ENCODE measurements at places on chromosomes 3 and 15. TPM values are rescaled to one million over a fixed set of nuclear protein-coding genes. Genes with fewer than 3 reads are reported as not detected.

MASP1 gene
- total RNA-seq = 3.2 TPM

DNA sequence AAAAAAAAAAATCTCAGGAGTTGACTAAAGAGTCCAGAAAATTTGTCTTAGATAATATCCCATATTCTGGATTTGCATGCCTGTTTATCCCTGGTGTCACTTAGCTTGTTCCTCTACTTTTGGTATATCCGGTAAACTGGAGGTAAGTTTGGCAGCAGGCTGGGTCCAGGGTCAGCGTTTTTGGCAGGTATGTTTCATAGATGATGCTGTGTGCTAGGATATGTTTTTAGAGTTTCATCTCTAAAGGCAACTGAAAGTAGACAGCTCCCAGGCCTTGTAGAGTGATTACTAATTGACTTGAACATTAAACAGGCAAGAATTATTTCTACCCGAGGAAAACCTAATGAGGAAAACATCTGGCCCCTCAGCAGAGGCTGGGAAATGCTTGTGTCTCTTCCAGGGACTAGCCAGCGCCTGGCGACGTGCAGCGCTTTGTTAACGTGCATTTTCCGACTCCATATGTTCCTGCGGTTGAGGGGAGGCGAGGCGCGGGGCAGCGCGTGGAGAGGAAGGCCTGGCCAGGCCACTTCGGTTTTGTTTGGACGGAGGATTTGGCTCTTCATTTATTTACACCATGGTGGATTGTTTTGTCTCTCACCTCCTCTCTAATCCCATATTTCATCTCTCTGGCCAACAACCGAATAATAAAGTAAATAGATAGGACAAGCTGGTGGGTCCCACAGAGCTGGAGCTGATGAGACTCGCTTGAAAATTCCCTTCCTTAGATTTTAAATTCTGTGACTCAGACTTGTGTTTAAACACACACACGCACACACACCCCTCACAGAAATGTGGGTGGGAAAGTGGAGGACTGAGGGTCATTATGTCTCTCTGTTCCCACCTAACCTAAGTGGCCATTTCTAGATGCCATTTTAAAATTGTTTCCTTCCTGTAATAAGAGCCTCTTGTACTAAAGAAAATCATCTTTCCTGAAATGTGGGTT, 65.3 kb downstream of the ASB7 start:
- no peak for DNase-seq

DPPA4 gene
- 734 TPM for total RNA-seq

DNA sequence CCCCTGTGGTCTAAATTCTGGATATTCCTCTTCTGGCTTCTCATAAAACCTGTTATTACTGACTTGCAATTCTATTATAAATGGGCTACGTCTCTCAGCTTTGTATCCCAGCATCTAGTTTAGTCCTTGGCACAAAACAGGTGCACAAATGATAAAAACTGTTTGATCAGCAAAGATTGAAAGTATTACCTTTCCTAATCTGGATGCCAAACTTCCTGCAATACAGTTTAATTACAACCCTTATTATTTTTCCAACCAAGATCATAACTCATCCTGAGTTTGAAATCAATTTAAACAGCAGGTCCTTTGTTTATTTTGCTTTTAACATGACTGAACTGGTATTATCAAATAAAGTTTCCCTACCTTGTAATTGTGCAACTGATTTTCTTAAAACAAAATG, 132.6 kb downstream of the ATP1B3 start:
- no peak for DNase-seq

MAGEL2 gene
- 4.5 TPM for total RNA-seq

DNA sequence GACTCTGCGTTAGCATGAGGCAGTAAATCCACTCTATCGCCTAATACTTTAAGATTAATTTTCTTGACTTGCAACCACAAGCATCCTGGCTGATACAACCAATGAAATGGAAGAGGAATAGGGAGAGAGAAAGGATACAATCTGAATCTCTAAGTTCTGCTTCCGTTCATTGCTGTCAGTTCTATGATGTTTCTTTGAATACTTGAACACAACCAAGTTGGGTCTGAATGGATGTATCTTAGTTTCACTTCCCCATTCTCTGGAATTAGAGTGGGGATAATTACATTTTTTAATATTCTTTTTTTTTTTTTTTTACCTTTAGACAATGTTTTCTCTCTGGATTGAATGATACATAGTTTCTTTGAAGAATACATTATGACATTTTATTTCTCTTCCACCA, 22.9 kb downstream of the PDE8A start:
- DNase-seq = no peak

- no peak for DNase-seq
Measured at GRCh38 chr15:39079296-39079847, 501.5 kb upstream of the THBS1 start.

DNA sequence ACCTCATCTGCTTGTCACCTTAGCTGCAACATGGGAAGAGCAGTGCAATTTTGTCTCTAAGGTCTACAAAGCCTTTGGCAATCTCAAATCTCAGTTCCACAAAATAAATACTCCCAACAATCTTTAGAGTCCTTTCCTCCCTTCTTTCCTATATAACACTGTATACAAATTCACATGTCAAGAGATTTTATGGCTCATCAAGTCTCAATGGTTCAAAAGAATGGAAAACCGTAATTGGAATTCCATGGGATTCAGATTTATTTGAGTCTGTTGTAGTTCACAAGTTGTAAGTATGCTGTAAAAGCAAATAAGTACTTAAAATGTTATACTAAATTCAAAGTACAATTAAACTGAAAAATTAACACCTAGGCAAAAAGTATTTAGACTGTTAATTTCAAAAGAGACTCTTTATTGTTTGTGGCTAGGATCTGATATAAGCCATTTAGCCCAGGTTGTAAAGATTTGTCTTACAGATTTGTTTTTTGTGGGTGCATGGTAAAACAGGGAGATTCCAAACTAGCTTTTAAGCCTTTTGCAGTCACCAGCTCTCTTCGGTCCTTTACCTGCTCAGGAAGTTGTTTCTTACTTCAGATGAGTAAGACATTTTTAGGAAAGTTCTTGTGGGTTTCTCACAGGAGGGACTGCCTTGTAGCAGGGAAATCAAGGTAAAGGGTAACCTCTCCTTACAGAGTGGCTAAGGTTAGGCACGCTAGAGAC, 50.1 kb downstream of the CMSS1 start:
- no peak for DNase-seq

- no peak for DNase-seq
Measured at GRCh38 chr3:79845546-79845945, 77.7 kb upstream of the ROBO1 start.

- no peak for DNase-seq
Measured at GRCh38 chr3:33991673-33992072, 193.2 kb downstream of the PDCD6IP start.

GRCh38 chr3:173268781-173269180, 127.7 kb upstream of the SPATA16 start:
- no peak for DNase-seq

DNA sequence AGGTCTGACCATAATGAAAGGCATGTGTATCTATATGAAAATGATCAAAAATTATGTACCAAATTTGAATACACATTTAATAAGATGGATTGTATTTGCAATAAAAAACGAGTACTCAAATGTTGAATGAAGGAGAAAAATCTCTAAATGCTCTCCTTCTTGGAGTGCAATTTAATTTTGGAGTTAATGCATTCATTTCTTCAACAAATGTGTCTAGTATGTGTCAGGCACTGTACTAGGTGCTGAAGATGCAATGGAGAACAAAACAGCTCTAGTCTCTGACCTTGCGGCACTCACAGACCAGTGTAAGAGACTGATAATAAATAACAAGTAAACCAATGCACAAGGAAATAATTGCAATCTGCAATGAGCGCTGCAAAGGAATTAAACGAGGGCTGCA, 28.8 kb downstream of the CA12 start:
- no peak for DNase-seq

GRCh38 chr15:78223396-78224022, 10.9 kb downstream of the ACSBG1 start:
- DNase-seq = no peak

PRSS50 gene
- total RNA-seq = 0.47 TPM

- no peak for DNase-seq
Measured at GRCh38 chr3:81579744-81580143, 181.7 kb downstream of the GBE1 start.

GOLGA8S gene
- 0.11 TPM for total RNA-seq

All from H1 (cell line).